Cortex of kidney (tissue), 1 donor: ENCODE measurements at places on chromosomes 1 and 21.

DNA sequence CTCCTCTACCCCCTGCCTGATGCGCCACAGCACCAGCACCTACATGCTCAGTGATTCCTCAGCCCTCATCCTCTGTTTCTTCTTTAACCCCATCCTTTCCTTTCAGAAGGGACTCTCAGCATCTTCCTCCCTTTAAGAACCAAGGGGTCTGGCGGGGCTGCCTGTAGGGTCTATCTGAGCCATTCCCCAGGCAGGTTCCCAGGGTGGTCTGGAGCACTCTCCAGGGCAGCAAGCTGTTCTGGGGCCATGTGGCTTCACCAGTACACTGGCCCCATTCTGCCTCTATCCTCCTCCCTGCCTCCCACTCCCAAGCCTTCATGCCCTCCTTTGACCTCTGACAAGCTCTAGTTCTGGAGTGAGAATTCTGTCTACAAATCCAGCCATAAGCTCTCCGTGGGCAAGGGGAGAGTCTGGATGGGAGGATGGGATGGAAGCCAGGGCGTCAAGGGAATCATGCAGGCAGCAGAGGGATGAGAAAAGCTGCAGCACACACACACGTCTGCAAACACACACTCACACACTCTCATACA, 10.4 kb downstream of the BATF3 start:
- no peak for DNase-seq

DNA sequence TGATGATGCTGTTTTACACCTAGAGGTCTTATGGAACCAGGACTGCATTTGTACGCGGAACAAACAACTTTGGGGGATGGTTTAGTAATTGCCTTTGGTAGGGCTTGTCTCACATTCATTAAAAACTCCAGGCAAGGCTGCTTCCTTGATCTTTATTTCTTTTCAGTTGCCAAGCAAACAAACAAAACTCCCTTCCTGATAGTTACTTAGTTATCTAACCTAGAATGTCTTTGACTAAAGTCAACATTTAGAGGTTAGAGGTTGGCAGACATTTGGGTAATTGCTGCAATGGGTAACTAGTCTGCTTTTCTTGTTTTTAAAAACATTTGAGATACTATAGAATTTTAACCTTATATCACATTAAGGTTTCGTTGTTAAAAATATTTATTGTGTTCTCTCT, 500.9 kb upstream of the PTBP2 start:
- DNase-seq: no peak

DNA sequence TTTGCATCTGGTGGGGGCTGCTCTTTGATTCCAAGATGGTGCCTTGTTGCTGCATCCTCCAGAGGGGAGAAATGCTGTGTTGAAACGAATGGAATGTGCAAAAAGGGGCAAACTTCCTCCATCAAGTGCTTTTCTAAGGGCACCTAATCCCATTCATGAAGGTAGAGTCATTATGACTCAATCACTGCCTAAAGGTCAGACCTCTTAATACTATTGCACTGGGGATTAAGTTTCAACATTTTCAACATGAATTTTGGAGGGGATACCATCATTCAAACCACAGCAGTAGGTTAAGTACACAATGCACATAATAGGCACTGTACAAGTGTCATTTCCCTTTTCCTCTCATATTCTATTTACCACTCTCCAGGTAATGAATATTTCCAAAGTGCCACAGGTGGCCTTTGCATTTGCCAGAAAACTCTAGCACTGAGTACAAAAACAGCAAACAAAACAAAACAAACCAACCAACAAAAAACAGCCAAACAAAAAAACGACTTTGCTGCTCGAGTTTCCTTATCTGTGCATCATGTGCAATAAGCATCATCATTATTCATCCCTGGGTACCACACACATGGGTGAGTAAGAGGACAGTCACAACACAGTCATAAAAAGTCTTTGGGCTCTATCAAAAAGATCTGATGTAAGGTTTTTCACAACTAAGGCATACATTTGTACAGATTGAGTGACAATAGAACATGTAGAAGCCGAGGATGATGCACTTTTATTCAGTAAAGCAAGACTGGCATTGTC, 42.5 kb downstream of the IFI44 start:
- no peak for DNase-seq

DNA sequence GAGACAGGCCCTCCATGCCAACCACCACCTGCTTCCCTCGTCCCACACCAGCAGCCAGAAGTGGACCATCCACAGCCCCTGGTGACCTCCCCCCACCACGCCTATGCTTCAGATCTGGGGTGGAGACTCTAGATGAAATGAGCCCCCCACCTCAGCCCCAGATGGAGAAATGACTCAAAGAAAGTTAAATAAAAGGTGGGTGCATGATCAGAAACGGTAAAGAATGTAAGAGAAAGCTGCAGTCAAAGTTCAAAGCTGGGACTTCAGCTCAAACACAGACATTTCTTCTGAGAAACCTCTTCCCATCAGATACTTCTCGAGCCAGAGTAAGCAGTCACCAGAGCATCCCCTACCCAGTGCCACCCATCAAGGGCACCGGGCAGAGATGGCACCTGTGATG, 43.1 kb upstream of the HMGB4 start:
- no peak for DNase-seq

DNA sequence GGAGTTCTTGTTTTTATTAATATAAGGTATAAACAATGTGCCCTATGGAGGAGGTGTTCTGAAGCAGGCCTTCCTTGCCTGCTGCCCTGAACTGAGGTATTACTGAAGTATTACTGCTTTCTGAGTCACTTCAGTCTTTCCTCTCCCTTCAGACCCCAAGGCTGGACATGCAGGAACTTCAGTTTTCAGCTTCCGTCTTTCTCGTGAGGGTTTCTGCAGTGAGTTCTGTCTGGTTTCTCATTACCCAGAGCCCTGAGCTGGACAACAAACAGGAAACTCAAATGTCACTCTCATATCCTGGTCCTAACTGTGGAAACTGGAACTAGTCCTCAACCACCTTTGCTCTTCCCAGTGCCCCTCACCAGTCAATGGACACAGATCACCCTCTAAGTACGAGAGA, 46.8 kb downstream of the ELAVL4 start:
- DNase-seq: no peak

GRCh38 chr1:208159555-208160258, 84.5 kb downstream of the PLXNA2 start:
- DNase-seq: no peak

DNA sequence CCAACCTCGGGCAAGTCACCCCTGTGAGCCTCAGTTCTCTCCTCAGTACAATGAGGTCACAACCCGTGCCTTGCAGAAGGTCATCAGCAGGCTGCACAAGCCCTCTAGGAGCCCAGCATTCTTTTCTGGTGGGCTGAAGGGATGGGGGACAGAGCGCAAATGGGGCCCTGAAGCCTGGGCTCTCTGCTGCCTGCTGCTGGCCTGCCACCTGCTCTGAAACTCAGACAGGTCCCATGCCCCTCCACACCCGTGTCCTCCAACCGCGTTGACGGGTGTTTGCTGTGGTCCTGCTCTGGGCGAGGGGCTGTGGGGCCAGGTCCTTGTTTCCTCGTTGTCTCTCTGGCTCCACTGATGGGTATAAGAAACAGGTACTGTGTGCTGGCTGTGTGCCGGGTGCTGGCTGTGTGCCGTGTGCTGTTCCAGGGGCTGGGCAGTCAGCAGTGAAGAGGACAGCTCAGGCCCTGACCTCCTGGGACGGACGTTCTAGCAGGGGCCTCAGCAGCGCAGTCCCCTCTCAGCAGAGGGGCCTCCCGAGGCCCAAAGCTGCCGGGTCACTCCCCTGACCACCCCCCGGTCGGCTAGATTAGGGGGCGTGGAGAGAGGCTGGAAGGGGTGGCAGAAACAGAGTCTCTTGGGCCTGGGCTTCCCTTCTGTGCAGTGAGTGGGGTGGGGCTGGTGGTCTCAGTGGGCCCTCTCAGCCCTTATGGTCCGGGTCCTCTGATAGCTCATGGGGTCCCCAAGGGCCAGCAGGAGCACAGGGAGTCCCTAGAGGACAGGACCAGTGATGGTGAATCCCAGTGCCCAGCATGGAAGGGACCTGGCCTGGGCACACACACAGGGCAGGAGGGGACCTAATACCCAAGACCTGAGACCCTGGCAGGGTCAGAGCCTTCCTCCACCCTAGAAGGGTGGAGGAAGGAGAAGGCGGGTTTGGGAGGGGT, 42.1 kb downstream of the DMRTB1 start:
- no peak for DNase-seq

DNA sequence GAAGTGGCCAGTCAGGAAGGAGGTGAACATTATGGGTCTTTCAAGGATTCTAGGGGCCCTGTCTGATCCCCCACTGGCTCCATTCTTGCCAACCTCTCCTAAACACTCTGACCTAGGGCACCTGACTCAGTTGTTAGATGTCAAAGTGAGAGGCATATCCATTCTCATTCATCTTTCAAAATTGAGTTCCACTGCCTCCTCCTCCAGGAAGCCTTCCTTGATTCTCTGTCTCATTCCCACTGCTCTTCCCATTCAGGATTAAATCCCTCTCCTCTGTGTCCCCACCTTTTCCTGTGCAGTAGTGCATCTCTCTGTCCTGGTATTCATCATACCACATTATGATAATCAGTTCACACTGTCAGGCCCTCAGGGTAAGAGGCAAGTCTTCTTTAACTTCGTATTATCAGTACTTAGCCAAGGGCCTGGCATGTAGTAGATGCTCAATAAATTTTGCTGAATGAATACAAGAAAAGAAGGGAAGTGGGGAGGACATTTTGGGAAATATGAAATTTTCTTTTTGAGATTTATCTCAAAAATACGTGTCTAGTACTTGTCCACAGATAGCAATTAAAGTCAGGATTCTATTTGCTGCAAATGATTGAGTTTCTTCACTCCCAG, 61.8 kb upstream of the ITPKB start:
- no peak for DNase-seq

- no peak for DNase-seq
These were observed 30.6 kb downstream of the C2CD2 start for GRCh38 chr21:41923186-41923585.

GRCh38 chr1:165988275-165988674, 160.9 kb downstream of the UCK2 start:
- no peak for DNase-seq

DNA sequence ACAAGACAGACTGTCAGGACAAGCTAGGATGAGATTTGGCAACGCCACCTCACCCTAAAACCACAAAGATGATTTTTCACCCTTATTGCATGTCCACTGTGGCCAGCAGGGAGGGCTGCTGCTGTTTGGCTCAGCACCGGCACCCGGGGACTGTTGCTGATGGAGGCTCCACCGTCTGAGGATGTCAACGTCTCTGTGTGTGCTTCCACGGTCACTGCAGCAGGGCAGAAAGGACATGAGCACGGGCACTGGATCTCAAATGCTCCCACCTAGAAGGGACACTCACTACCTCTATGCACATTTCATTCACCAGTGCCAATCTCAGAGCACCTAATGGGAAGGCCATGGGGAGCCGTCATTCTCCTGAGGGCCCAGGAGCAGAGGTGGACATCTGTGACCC, 599.6 kb downstream of the PTPRU start:
- no peak for DNase-seq

DNA sequence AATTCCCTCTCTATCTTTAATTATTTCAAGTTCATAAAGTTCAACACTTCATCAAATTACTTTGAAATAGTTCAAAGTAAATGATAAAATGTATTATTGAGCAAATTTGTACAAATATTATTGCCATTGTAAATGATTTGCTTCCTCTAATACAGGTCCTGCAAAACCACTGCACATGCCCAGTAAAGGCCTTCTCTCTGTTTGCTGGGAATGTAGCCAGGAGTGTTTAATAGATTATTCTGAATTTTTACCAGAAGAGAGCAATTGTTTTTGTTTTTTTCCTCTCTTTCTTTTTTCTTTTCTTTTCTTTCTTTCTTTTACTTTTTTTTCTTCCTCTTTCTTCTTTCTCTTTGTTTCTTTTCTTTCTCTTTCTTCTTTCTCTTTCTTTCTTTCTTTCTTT, 486.3 kb downstream of the PTBP2 start:
- DNase-seq: no peak

- no peak for DNase-seq
These were observed 1.9 kb downstream of the ARHGEF11 start for GRCh38 chr1:157043685-157044084.

GRCh38 chr21:45450423-45451090, 45.6 kb downstream of the COL18A1 start:
- DNase-seq: no peak

DNA sequence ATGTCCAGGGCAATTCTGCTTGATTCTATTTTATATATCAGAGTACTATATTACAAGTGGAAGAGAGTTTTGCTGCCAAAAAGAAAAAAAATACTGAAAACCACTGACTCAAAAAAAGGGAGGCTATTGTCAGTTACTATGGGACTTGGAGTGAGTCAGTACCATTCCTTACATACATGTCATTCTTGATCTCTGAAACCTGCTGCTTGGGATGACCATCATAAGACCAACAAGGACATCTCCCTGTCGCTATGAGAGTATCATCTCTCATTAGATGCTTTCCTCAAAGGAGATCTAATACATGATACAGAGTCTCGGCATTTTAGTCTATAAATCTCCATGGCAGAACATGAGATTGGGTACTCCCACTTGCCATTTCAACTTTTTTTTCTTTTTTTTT, 11.8 kb upstream of the INPP5B start:
- DNase-seq: no peak

DNA sequence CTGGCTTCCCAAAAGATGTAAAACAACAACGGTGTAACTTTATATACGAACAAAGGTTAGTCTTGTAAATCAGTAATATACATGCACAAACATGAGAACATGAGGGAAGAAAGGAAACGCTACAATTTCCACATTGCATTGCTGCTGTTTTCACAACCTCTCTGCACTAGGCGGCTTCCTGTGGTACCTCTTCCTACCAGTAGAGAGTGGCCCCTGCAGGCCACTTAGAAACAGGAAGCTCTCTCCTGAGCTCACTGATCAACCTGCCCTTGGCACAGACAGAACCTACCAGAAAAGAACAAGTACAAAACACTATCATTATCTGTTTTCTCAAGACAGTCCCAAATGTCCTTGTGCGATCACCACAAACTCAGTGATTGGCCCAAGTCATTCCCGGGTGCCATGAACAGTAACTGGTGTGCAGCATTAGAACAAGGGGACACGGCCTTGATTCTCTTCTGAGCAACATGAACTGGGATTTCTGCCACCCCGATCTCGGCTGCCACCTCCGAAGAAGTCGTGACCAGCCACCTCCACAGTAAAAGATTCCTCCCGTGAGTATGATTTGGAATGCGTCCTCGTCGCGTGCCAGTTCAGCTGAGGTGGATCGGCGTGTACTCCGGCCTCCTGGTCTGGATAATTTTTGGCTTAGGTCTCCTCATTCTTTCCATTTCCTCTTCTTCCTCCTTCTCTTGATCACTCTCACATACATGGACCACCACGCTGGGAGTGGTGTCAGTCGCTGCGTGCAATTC, 5.7 kb upstream of the KCNE1 start:
- no peak for DNase-seq

GRCh38 chr1:199067483-199067882, 428.6 kb downstream of the PTPRC start:
- no peak for DNase-seq

DNA sequence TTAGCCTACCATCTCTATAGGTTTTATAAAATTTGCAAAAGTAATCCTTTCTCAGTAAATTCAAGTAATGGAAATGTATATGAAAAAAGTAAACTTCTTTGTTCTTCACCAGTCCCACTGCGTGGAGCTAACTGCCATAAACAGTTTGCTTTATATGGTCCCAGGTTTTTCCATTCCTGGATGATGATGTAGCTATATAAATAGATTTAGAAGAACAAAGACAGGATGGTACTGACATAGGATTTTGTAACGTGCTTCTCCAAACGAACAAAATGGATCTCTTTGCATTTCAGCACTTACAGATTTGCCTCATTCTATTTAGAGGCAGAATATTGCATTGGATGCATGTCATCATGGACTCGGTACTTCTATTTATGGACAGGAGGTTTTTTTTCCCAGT, 57.3 kb downstream of the SMYD2 start:
- no peak for DNase-seq
